NCI-H510A (cell line): ENCODE measurements at places on chromosomes 3 and 15.

GRCh38 chr3:98246142-98246541, 17.9 kb upstream of the OR5H6 start:
- no peak for DNase-seq

- DNase-seq: peak; percentile 68
These were observed 37.2 kb downstream of the MGLL start for GRCh38 chr3:127784865-127785710.

DNA sequence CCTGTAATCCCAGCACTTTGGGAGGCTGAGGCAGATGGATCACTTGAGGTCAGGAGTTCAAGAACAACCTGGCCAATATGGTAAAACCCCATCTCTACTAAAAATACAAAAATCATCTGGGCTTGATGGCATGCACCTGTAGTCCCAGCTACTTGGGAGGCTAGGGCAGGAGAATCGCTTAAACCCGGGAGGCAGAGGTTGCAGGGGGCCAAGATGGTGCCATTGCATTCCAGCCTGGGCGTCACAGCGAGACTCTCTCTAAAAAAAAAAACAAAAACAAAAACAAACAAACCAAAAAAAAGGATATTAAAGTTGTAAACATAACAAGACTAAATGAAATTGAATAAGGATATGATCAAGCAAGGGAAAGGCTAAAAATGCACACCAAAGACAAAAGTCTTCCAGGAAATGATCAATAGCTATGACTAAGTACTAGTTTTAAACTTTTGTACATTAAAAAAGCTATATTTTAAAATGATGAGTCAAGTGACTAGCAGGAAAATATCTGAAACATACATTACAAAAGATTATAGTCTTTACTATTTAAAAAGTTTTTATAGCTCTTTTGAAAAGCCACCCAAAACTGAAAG, 28.6 kb downstream of the KLHL6 start:
- DNase-seq: no peak

DNA sequence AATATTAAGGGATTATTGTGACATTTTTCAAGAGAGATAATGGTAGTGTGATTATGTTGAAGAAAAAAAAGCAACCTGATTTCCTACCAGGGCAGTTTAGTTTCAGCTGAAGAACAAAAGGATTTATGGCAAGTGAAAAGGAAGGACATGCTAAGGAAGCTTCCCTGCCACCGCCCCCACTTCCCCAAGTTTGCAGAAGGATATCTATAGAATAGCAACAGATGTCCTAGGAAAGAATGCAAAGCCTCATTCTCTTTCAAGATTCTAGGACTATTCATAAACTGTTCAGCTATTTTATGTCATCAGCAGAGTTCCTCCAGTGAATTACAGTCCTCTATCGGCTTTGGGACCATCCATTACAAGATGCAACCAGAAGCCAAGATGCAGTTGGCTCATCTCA, 160.8 kb downstream of the SATB1 start:
- DNase-seq: no peak

DNA sequence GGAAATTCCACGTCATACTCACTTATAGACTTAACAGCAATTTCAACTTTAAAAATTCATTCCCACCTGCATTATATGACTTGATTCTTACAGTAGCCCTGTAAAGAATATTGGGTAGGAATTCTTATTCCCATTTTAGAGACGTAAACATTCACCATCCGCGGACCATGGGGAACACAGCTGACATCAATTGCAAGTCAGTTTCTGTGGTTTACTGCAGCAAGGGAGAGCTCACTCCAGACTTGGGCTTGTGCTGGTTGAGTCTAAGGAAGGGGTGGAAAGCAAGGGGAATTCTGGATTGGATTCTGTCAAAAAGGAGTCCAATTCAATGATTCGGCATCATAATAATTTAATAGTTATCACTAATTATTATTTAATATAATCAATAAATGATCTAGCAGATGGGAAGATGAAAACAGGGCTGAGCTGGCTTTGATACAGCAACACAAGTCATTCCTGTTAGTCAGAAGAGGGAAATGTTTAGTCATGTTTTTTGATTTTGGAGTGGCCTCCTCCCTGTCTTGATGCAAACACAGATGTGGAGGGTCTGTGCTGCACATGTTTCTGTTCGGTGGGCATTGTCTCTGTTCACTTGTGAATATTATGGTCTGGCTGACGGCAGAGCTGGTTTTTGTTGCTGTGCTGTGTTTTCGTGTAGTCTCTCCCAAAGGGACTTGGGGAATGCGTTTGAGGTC, 9.7 kb downstream of the LIPC start:
- no peak for DNase-seq

- no peak for DNase-seq
These were observed 851 bp upstream of the TEX55 start for GRCh38 chr3:119145128-119145499.

DNA sequence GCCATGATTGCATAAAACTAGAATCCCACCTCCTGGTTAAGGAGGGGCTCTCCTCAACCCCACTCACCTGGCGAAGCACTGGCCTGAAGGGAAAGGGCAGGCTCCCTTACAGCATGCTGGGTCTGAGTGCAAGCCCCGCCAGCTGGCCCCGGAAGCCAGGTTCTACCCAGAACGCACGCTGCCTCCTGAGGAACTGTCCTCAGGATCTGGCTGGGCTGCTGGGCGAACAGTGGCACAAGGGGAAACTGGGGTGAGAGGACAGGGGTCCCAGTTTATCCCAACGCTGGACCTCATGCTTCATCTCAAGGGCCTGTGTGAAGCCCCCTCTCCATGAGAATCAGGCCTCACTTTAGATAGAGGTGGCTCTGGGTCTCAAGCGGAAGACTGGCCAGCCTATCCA, 47.5 kb downstream of the NUP210 start:
- DNase-seq: no peak

- no peak for DNase-seq
These were observed 21.4 kb downstream of the ARHGEF26 start for GRCh38 chr3:154142608-154143007.

DNA sequence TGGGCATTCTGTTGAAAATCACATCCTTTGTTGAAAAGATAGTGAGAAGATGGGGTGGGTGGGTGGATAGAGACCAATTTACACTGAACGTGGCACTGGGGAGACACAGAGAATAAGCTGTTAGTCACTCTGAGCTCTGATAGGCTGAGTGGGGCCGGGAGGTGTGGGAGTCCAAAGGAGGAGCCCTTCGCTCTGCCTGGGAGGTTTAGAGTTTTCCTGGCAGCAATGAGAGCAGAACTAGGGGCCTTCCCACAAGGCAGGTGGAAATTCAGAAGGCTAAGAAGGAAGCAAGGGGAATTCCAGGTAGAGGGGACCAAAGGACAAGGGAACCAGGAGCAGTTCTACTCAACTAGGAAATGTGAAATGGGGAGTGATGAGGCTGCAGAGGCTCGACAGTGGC, 272.7 kb downstream of the RPLP1 start:
- no peak for DNase-seq

GRCh38 chr3:70974747-70975146, 608.8 kb downstream of the FOXP1 start:
- DNase-seq: no peak

DNA sequence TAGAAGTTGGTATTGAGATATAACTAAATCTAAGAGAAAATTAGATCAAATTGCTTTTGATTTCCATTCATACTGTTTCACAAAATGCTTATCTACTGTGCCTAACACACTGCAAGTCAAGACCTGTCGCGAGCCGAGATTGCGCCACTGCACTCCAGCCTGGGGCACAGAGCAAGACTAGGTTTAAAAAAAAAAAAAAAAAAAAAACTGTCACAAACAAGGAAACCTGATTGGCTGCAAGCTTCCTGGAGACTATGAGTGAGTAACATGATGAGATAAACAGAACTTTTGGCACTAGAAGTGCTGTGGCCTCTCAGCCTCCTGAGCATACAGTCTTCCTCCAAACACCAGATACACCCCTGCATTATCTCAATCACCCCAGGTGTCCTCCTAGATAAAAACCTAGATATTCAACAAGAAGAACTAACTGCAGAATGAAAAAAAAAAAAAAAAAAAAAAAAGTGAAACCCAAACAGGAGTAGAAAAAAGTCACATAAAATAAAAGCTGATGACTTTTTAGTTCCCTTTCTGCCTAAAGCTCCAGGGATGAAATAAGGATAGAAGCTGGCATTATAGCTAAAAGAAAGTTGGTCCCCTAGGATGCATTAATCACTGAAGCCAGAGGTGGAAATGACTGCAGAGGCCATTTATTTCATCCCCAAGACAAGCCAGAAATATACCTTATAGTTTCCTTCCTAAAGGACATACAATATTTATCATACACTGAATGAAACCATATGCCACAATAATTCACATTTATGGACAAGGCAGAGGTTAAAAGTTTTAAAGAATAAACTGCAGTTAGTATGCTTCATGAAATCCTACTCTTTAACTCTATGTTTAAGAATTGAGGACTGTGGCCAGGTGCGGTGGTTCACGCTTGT, 82.4 kb downstream of the P3H2 start:
- peak; percentile 36 for DNase-seq
